Right renal pelvis (tissue), 4 donors: ENCODE measurements at places on chromosomes 13 and 19. TPM values are rescaled to one million over a fixed set of nuclear protein-coding genes. Genes with fewer than 3 reads are reported as not detected.

Gene GIPR
- polyA plus RNA-seq: 0.33 TPM

Gene SLITRK6
- 12.5 TPM for polyA plus RNA-seq

- no peak for DNase-seq
Measured at GRCh38 chr19:6613711-6614110, 22.8 kb upstream of the CD70 start.

- DNase-seq: no peak
Measured at GRCh38 chr13:38590796-38591507, 95.9 kb upstream of the FREM2 start.

DNA sequence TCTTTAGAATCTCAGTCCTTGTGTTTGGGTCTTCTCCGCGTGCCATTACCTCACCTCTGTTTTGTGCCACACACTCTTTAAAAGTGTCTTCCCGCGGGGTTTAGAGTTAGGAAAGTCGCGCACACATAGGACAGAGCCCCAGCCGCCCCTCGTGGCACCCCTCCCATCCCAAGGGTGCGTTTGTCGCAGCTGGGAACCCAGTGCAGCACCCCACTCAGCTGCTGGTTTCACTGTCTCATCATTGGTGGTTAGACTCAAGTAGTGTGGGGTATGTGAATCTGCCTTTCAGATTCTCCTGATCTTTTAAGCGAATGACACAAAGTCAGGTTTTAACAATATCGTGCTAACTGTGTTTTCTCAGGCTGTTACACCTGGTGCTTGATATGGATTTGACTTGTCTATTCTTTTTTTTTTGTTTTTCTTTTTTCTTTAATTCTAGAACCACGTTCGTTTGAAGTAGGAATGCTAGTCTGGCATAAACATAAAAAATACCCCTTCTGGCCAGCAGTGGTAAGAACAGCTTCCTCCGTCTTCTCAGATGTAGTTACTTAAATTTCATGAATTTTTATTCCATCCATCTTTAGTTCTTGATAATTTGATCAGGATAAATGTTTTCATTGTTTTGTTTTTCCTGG lies 19.5 kb upstream of the NDUFS7 start:
- DNase-seq: no peak
